ENCODE measurements at places on chromosomes 3 and 15.
A peak's percentile ranks its signal among the peaks of the same experiment; 100 is the strongest.

DNA sequence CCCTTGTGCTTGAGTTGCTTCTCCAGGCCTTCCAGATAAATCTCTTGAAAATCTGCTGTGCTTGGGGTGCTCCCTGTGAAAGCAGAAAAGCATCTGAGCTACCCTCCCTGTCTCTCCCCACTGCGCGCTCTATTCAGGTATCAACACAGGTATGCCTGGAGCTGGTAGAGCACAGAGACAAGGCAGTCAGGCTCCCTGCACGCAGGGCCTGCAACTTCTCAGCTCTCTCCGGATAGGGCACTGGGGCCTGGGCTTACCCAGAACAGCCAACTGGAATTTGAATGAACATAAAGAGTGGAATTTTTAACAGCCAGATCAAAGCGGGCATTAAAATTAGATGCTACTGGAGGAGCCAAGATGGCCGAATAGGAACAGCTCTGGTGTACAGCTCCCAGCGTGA lies 183.6 kb downstream of the XXYLT1 start:
- peak overlapping the region; percentile 77 for H3K27ac ChIP-seq
- no peaks in the 10 kb centered on the region for H3K27me3 ChIP-seq
- peak overlapping the region; percentile 83 for H3K4me3 ChIP-seq

- no peak overlapping the region for H3K4me3 ChIP-seq
- H3K4me1 ChIP-seq, result peaks cover 14% of the 10 kb centered on the region
- no peak for ATAC-seq
- H3K27me3 ChIP-seq, result no peaks in the 10 kb centered on the region
- no peak overlapping the region for H3K27ac ChIP-seq
Observed at GRCh38 chr15:81050805-81051204, 50.1 kb downstream of the TLNRD1 start.

DNA sequence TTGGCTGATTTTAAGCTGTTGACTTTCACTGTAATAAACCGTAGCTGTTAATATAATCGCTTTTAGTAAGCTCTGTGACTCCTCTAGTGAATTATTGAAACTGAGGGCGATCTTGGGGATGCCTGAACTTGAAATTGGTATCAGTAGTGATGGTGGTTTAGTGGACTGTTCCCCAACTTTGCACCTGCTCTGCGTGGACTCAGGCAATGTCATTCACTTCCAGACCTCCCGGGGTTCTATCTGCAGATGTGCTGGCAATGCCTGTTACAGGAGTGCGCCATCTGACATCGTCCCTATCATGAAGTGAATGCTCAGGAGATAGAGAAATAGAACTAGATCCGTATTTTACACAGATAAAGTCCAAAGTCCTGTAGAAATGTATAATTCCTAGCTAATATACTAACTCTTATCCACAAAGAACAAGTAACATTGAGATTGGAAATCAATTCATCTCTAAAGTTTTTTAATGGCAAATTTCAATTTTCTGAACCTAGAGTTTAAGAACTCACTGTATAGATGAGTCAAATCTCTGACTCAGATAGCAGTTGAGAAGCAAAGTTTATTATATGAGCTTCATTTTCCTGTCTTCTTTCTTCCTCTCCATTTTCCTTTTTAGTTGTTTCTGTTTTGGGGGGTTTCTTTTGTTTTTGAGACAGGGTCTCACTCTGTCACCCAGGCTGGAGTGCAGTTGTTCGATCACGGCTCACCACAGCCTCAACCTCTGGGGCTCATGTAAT lies 51.8 kb downstream of the HEG1 start:
- H3K27ac ChIP-seq, result no peak overlapping the region
- no peaks in the 10 kb centered on the region for H3K27me3 ChIP-seq
- no peaks in the 10 kb centered on the region for H3K4me1 ChIP-seq
- no peak for ATAC-seq
- H3K4me3 ChIP-seq, result no peak overlapping the region

DNA sequence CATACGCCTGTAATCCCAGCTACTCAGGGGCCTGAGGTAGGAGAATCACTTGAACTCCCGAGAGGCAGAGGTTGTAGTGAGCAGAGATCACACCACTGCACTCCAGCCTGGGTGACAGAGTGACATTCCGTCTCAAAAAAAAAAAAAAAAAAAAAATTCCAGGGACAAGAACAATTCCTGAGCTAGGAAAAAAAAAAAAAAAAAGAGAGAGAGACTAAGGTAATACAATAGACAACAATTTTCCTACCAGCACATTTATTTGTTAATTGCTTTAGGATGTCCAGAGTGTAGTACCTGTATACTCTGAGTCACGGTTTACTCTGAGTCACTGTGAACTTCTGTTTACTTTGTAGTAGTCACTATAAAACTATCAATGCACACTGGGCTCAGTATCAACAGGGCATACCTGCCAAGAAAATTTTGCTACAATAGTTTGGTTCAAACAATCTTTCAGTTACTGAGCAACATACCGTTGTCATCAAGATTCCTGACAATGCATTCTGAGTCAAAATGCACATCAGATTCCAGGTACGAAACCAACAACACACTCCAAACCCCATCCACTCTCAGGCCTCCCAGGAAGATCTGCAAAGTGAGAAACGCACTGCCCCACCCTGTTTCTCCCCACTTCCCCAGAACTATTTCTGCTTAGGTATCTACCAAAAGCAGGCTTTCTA lies 28.3 kb downstream of the IGF2BP2 start:
- ATAC-seq, result no peak
- H3K4me1 ChIP-seq, result no peaks in the 10 kb centered on the region
- H3K27me3 ChIP-seq, result peaks cover 37% of the 10 kb centered on the region
- no peak overlapping the region for H3K27ac ChIP-seq
- H3K4me3 ChIP-seq, result no peak overlapping the region
- no peaks in the 10 kb centered on the region for H3K36me3 ChIP-seq

DNA sequence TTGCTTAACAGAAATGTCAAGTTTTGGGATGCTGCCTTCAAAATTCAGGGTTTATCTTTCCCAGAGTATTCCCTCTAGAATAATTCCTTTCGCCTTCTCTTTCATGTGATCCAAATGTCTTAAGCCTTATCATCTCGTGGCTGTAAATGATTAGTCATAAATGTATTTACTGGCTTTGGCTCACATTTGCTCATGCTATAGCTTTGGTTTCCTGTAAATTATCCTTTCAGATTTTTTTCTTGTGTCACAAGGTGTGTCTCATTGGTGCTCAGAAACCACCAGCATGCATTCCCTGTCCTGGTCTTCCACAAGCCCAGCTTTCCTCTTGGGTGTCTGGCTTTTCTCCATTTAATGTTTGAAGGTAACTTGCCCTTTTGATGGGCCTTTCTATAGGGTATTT lies 692.7 kb upstream of the ALCAM start:
- no peaks in the 10 kb centered on the region for H3K27me3 ChIP-seq
- H3K4me1 ChIP-seq, result no peaks in the 10 kb centered on the region
- no peak overlapping the region for H3K27ac ChIP-seq
- H3K36me3 ChIP-seq, result no peaks in the 10 kb centered on the region
- H3K4me3 ChIP-seq, result no peak overlapping the region

DNA sequence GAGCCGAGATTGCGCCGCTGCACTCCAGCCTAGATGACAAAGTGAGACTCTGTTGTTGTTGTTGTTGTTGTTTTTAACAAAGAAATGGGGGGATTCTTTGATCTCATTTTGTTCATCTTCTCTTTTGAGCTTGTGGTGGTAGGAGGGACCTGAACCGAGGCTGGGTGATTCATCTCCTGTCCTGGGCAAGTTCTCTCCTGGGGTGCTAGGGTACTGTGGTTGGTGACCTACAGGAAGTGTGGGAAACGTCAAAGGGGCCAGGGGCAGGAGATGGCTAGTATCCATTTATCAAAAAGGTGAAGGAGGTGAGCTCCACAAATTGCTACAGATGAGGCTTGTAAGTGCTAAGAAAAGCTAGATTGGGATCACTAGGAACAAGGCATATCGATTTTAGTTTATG lies 14.3 kb downstream of the PPCDC start:
- H3K27me3 ChIP-seq, result no peaks in the 10 kb centered on the region
- ATAC-seq, result no peak
- no peak overlapping the region for H3K4me3 ChIP-seq
- peaks cover 13% of the 10 kb centered on the region for H3K36me3 ChIP-seq
- peaks cover 46% of the 10 kb centered on the region for H3K4me1 ChIP-seq

DNA sequence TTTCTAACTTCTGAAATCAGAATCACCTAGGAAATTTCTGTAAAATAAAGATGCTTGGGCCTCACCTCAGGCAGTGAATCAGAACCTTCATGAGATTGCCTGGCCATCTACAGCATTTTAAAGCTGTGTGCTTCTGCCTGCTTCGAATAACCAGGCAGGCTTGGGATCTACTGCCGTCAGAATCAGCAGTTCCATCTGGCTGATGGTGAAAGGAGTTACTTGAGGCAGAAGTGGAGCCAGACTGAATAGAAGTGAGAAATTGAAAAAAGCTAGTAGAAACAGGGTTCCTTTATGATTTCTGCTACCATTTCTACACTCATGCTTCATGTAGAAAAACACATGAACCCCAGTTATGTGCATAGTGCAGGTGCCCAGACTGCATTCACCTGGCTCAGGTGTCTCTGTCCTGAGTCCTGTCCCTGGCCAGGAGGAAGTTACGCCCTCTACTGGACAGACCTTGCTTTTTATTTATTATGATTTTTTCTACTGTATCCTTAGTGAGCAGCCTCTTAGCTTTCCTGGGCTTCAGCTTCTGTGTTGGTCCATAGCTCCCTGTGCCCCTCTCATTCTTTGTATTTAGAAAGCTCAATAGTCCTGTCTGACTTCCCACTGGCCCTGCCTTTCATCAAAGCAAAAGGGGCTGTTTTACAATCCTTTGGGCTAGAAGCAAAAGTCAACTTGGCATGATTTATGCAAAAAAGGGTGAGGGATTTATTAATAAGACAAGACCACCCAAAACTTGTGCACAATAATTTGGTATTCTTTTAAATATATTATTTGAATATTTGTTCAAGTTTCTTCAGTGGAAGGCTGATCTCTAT lies 200.8 kb upstream of the GOLGA6L4 start:
- no peaks in the 10 kb centered on the region for H3K36me3 ChIP-seq
- H3K4me1 ChIP-seq, result no peaks in the 10 kb centered on the region
- peaks cover 17% of the 10 kb centered on the region for H3K27me3 ChIP-seq
- no peak for ATAC-seq
- no peak overlapping the region for H3K27ac ChIP-seq

Measured in stimulated activated memory B cell treated with anti-CD40 and anti-IgM and Interleukin-4, amounts not matched to agents 10 μg/mL and 1 μg/mL and 100 μg/mL, for 72 hours (primary cell).